Cardiac atrium fibroblast (primary cell): ENCODE measurements at places on chromosomes 11 and 22. TPM values are rescaled to one million over a fixed set of nuclear protein-coding genes. Genes with fewer than 3 reads are reported as not detected.

TRPC6 gene
- 0.36 TPM in 1 of 2 replicates, not detected in the other for total RNA-seq

TXN2 gene
- 67.3 and 76.0 TPM in 2 replicates for total RNA-seq

OR8G5 gene
- total RNA-seq: not detected in 2 replicates

DEFB131B gene
- total RNA-seq: not detected in 2 replicates

ANKK1 gene
- not detected in 2 replicates for total RNA-seq

OR2D3 gene
- total RNA-seq: not detected in 2 replicates

SGSM1 gene
- total RNA-seq: 0.32 TPM in 1 of 2 replicates, not detected in the other

FGF19 gene
- total RNA-seq: not detected in 2 replicates

TENM4 gene
- under 0.01 TPM in 1 of 2 replicates, not detected in the other for total RNA-seq

BARX2 gene
- not detected in 2 replicates for total RNA-seq

EFEMP2 gene
- 199 and 280 TPM in 2 replicates for total RNA-seq

FAM181B gene
- total RNA-seq: 0.18 TPM in 1 of 2 replicates, not detected in the other

CARD18 gene
- not detected in 2 replicates for total RNA-seq

FOLR3 gene
- total RNA-seq: not detected in 2 replicates

FIBIN gene
- total RNA-seq: 7.8 and 14.3 TPM in 2 replicates

ZNF280B gene
- 0.72 and 1.5 TPM in 2 replicates for total RNA-seq

SLC17A6 gene
- total RNA-seq: not detected in 2 replicates

PRODH gene
- not detected in 2 replicates for total RNA-seq

LRRC55 gene
- total RNA-seq: not detected in 2 replicates

APOL5 gene
- total RNA-seq: not detected in 2 replicates
